ENCODE measurements at places on chromosomes 1 and 21.

DNA sequence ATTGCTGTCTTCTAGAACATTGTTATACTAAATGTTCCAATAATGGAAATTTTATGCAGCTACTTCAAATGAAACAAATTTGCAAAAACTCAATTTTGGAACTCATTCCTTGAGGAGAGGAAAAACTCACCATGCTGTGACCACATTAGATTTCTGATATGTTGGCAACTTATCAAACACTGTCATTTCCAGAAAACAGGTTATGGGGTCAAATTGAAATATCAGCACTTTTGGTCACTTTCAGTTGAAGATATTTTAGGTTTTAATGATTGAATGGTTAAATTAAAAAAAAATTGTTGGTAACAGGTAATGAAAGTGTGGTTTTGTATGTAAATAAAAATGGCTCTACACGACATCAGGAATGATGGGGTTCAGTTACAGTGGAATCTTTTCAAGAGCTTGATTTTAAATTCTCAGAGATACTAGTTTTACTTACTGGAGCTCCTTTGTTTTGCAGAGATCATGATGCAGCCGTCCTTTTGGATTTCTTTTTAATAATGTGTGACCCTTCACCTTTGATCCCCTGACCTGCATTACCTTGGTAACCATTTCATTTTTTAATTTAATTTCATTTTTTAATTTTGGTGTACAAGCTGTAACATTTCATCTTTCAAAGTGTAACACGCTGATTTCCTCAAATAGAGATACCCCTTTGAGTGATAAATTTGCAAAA, 86.2 kb downstream of the CAMTA1 start:
- no peak for DNase-seq

DNA sequence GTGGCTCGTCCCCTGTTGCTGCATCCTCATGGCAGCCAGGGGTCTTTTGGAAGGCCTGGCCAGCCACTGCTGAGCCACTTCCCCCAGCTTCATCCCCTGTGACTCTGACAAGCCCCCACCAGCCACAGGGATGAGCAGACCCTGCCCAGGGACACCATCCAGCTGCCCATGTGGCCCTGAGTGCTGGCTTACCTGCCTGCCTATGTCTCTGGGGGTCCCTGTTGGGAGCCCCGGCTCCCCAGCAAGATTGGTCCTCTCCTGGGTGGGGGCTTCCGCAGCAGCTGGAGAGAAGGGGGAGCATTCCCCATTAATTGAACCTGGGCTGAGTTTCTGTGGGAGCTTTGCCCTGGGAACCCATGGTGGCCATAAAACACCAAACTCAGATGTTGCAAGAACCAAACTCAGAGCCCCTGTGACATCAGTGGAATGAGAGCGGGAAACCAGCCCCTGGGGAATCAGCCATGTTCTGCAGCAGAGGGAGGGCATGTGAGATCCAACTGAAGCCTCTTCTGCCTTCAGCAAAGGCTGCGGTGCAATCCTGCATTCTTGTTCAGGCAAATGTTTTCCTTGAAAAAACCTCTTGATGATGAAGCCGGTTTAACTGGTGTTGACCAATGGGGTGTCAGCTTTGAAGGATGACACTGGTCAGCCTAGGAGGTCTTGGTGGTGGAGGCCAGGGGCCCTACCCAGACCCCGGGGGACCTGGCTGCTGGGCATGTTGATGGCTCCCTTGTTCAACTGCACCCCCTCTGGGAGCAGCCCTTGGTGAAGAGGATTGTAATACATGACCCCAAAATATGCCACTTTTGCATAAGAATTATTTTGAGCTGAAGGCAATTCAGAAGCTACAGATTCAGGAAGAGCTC, 28.3 kb upstream of the COL18A1 start:
- no peak for DNase-seq

DNA sequence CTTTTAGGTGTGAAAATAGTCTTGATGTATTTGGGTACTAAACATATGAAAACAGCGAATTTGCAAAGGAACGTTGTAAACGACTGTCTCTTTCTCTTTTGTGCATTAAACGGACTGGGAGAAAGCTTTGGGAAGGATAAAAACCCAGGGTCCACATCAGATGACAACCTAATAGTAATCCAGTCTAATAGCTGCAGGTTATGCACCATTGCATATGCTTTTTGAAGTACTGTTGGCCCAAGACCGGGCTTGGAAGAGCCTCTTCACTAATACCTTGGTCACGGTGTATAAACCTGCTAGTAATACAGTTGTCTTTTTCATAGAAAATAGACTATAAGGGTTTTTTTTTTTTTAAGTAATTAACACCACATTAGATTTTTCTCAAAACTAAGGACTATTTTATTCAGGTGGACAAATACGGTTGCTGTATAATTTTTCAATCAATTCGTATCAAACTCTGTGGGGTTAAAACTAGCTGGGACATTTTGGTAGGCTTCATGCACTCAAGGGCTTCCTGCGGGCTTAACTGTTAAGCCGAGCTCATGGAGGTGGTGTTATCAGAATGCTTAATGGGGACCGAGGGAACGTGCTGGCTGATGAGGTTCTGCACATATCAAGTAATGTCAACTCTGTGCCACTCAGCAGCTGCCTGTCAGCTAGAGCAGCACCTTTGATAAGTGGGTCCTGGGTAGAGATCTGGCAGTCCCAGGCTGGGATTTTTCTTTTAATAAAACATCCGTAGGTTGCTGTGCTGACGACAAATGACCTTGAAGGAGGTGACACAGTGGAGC, 2.1 kb downstream of the RYR2 start:
- DNase-seq: no peak

DNA sequence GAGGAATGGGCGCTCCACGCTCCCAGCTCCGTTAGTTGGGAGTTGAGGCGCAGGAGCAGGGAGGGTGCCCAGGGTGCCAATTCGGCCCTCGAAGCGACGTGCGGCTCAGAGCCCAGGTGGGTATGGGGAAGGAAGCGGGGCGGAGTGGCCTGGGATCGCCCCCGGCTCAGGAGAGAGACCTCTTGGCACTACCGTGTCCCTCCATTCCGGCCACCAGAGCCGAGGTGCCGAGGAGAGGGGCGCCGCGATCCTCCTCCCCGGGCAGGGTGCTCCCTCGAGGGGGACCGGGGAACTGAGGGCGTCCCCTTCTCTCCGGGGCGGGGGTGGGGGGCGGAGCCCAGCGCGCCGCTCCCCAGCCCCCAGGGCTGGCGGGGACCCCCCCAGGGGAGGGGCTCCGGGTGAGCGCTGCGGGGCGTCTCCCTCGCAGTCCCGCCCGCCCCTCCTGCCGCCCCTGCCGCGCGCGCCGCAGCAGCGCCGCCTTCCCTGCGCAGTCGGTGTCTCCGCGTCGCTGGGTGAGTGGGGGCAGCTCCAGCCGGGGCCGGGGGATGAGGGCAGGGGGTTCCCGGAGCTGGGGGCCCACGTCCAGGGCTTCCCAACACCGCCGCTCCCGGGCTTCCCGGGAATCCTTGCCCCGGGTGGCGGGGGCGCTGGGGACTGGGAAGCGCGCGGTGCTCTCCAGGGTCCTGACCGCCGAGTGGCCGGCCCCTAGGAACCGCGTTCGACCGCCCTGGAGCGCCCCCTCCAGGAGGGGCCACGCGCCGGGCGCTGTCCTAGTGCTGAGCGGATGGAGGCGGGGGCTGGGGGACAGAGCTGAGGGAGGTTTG, at the start of gene HPCA:
Gene HPCA, plus strand, starts transcription at position 488 of the 824 bp plus-strand sequence. CDS start 2,408 bp downstream, outside the sequence.
- DNase-seq: no peak

Data from AML-193 (cell line).